RWPE2 (cell line): ENCODE measurements at places on chromosomes 2 and 18.

GRCh38 chr2:214156971-214157370 is 253.9 kb upstream of the VWC2L start:
- no peak for DNase-seq

- no peak for DNase-seq
Measured at GRCh38 chr18:14026199-14026598, 106.0 kb downstream of the ZNF519 start.

- no peak for DNase-seq
Measured at GRCh38 chr2:223944166-223944702, 901 bp downstream of the WDFY1 start.

- no peak for DNase-seq
Measured at GRCh38 chr2:23696752-23697045, 230.2 kb downstream of the ATAD2B start.

DNA sequence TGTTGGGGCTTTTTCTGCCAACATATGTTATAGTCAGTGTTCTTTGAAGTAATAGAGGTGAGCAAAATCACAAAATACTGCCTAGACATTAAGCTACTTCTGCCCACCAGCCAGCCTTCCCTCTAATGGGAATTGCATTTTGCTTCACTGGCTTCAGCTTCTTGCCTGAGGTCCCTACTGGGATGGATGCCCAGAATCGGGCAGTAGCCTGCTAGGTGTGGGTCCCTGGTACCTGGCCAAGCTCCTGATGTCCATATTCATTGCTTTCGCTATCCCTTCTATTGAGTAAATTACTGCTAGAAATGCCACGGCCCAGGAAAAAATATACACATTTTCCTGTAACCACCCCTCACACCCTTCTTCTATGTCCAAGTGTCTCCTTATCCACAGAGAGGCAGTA is 27.0 kb downstream of the CRYGD start:
- no peak for DNase-seq

DNA sequence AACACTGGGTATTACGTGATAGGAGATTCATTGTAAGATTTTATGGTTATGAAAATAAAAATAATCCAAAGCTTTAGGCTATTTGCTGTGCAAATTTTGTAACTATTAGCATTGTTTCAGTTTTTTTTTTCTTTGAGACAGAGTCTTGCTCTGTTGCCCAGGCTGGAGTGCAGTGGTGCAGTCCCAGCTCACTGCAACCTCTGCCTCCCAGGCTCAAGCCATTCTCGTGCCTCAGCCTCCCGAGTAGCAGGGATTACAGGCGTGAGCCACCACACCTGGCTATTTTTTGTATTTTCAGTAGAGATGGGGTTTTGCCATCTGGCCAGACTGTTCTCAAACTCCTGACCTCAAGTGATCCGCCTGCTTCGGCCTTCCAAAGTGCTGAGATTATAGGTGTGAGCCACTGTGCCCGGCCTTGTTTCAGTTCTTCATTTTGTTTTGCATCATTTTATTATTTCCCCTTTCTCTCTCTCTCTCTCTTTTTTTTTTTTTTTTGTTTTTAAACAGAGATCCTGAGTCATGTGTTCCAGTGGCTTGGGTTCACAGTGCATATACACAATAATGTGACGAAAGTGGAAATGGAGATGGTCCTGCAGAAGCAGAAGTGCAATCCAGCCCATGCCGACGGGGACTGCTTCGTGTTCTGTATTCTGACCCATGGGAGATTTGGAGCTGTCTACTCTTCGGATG is 25.8 kb downstream of the CASP10 start:
- no peak for DNase-seq

DNA sequence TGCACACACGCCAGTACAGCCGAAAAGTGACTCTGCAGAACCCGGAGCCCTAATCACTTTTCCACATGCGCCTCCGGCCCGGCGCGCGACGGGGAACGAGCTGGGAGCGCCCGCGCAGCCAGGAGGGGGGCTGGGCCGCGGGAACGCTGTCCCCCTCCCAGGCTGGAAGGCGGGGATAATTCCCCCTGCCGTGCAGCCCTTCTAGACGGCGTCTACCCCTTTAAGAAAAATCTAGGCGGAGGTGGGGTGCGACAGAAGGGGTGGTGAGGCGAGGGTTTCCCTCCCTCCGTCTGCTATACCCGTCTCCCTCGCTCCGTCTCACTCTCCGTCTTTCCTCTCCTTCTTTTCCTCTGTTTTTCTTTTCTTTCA is 2.4 kb downstream of the CYP26B1 start:
- no peak for DNase-seq

DNA sequence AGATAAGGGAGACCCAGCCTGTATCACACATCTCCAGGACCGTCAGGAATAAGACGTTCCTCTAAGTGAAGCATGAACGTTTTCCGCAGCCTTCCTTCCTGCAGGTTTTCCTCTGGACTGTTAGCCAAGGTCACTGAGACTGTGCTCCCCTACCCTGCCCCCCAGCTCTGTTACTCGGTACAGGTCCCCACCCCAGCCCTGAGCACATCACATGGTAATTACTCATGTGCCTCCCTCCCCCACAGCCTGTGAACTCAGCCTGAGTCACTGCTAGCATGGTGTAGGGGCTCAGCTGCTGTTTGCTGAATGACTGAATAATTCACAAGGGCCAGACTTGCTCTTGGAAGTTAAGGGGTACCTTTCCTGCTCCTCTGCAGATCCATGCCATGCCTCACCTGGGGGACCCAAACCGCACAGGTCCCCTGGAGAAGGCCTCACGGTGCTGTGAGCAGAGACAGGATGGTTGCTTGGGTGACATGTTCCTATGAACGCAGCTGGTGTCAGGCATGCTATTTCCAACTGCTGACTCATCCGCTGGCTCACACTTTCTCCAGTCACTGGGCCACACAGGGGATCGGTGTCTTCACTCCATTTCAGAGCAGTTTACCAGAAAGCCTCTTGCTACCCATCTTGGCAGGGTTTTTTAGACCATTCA is 88.2 kb downstream of the PLB1 start:
- DNase-seq = peak; percentile 96

- no peak for DNase-seq
Measured at GRCh38 chr2:42675815-42676214, 88.1 kb downstream of the OXER1 start.
